Uterus (tissue), 4 donors: ENCODE measurements at places on chromosomes 1 and 21. TPM values are rescaled to one million over a fixed set of nuclear protein-coding genes. Genes with fewer than 3 reads are reported as not detected.

GRCh38 chr1:231508941-231509340 lies 19.5 kb upstream of the TSNAX start:
- DNase-seq, result no peak

GRCh38 chr1:76951153-76951552 lies 83.9 kb downstream of the ST6GALNAC5 start:
- no peak for DNase-seq

- DNase-seq, result no peak
Observed at GRCh38 chr1:37540036-37540785, 13.9 kb downstream of the SNIP1 start.

- no peak for DNase-seq
Observed at GRCh38 chr1:43962324-43962723, 7.5 kb upstream of the DPH2 start.

DNA sequence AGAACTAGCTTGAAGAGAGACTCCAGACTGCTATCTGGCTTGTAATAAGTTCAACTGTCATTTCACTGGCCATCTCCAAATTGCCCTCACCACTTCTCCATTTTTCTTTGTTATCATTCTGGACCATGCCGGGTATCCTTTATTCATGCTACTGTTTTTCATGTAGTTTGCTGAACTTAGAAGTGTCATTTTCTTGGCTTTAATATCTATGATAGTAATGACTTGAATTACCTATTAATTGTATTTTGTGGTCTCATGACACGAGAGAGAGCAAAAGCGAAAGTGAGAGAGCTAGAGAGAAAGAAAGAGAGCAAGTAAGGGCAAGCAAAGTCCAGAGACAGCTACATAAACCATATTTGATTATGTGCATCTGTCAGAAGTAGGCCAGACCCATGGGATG lies 184.9 kb upstream of the ATP1B1 start:
- no peak for DNase-seq

DNA sequence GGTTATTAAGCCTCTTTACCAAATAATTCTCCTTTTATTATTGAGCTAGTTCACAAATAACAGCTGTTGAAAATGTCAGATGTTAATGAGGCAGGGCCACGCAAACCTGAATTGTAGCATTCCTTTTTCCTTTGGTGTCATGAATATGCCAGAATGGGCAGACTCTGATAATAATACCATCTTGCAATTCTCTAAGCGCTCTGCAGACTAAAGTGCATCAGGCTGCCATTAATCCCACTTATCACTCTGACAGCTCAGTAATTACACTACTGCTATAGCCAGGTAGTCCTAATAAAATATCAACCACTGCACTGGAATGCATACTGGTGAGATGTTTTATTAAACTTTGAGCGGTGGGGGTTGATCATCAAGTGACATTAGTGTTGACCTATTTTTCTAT lies 177.7 kb downstream of the DPYD start:
- no peak for DNase-seq

GRCh38 chr21:17782051-17782450 lies 37.1 kb downstream of the C21orf91 start:
- DNase-seq, result no peak

- DNase-seq, result no peak
Observed at GRCh38 chr1:198444792-198445191, 95.7 kb downstream of the ATP6V1G3 start.

GRCh38 chr21:39738566-39738965 lies 6.4 kb upstream of the IGSF5 start:
- no peak for DNase-seq

GRCh38 chr1:119133987-119134386 lies 6.5 kb downstream of the WARS2 start:
- no peak for DNase-seq

GRCh38 chr1:109255097-109255651 lies 5.8 kb downstream of the CELSR2 start:
- DNase-seq, result no peak

Gene HES3
- total RNA-seq, result not detected

GRCh38 chr1:173789841-173790240 lies 34.6 kb upstream of the DARS2 start:
- DNase-seq, result no peak

DNA sequence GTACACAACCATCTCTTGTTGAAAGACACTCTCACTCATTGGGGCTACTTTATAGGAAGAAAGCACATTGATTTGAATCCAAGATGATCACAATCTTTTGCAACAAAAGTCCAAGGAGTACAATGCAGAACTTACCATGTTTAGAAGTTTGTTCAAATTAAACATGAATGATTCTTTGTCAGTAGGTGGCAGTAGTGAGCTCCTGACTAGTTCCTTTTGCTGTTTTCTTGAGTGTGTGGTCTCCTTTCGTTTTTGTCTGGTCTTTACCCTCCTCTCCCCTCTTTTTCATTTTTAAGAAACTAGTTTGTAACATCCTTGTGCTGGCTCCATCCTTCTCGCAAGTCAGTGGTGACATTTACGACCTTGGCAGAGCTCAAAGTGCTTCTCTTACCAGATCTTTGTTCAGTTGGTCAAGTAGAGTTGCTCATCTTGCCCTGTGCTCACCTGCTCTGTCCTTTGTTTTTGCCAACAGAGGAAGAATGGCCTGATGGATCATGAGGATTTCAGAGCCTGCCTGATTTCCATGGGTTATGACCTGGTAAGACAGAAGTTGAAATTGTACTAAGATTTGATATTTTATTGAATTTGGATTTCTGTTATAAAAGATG lies 35.7 kb upstream of the MTR start:
- no peak for DNase-seq

- DNase-seq, result no peak
Observed at GRCh38 chr1:93784538-93784937, 94.5 kb downstream of the DNTTIP2 start.

- DNase-seq, result no peak
Observed at GRCh38 chr1:208433086-208433485, 188.9 kb upstream of the PLXNA2 start.

GRCh38 chr1:106960412-106960811 lies 96.1 kb upstream of the PRMT6 start:
- no peak for DNase-seq

DNA sequence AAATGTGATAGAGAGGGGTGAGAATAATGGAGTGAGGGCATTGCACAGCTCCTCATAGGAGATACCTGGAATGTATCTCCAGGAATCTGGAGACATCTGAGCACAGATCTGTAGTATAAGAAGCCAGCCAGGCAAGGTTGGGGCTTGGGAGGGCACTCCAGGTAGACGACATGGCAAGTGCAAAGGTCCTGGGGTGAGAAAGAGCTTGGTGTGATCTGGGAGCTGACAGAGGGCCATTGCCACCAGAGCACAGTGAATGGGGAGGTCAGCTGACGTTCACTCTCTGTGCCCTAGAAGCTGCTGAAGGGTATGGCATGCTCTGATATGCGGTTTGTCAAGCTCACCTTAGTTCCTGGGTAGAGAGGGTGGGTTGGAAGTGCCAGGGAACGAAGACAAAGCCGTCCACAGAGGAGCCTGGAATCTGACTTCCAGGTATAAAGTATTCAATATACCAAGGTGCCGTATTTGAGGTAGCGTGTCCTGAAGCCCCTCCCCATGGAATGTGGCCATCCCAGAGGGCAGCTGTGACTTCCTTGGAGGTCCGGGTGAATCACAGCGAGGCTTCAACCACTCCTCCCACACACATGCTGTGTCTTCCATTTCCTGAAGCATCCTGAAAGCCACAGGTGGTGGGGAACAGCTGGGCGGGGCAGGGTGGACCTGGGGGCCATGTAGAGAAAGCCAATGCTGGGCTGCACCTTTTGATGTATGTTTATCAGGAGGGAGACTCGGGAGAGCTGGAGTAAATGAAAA lies 182.7 kb upstream of the KLHDC7A start:
- DNase-seq, result no peak

Gene HP1BP3
- 108 TPM for total RNA-seq

DNA sequence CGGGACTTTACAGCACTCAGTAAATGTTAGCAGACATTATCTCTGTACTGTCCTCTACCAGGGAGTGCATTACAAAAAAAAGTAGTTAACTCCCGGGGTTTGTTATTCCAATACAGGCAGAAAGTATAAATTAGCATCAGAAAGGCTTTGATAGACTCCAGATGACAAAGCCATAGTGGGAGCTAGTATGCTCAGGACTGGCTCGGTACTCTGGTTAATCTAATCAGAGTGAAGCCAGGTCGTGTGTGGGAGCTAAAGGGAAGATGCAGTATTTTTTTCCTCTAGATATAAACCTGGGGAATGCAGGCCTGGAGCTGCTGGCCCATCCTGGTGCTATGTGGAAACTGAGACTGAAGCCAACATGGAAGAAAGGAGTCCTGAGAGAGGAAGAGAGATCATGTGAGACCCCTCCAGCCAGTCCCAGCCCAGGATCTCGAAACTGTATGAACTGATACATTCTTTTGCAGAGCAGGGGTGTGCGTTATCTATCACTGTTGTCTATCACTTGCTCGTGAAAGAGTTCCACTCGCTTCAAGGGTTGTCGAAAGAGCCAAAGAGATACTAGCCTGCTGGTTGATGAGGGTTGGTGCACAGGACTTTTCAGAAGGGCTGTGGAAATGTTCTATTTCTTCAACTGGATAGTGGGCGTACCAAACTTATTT lies 125.8 kb downstream of the PLPP3 start:
- peak; percentile 44 for DNase-seq

DNA sequence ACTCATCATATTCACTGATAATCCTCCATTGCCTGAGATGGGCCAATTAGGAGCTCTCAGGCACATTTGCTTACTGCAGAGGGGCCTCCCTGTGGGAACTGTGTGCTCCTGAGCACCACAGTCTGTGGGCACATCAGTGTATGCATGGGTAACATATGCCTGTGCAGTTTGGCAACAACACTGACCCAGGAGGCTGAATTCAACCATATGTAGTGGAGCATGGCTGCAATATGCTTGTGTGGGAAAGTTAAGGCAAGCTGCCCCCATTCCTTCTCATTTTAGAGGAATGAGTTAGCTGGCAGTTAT lies 11.8 kb upstream of the FMOD start:
- DNase-seq, result no peak

- DNase-seq, result no peak
Observed at GRCh38 chr1:104878203-104878909, 1128.7 kb downstream of the AMY1C start.

DNA sequence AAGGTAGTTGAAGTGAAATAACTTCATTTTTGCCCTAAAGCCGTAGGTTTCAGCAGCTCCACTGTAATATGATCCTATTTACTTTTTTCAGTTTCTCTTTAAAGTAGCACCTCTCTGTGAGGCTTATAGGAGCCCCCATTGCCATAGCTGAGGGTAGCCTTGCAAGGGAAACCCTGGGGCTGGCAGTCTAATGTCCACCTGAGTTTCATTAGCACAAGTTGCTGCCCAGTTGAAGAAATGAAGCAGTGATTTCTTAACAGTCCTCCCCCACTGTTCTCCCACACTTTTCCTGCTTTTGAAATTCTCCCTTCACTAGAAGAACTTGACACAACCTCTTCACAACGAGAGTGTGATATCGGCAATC lies 1.5 kb downstream of the HMCN1 start:
- DNase-seq, result no peak

DNA sequence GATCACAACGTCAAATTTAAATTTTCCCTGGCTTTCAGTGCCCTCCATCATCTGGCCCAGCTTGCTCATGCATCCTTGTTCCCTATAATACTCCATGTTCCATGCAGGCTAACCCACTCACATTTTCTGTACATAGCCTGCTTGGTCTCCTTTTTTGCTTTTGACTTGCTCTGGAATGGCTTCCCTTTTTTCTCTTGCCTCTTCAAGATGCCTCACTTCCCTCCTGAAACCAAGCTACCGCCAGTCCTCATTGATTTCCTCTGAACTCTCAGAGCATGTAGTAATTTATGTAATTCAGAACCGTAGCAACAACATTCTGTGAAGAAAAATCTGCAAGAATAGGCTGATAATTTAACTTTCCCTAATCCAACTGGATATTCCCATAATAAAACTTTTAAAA lies 10.3 kb downstream of the CAP1 start:
- DNase-seq, result no peak

Gene U2AF1
- total RNA-seq, result 40.7 TPM

DNA sequence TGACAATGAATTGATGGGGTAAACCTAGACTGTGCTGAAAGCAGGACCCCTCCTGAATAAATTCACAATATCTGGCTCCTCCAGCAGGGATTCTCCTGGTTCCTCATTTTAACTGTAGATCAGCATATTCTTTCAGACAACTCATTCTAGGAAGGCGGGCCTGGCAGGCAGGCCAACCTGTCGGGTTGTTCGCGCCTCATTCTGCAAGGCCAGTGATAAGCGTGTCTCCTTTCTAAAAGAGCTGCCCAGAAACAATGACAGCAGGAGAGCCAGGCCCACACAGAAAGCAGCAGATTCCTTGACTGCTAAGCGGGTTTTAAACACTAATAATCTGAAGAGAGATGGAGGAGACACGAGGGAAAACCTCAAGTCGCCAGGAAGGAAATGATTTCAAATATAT lies 70.0 kb downstream of the NTPCR start:
- DNase-seq, result no peak

DNA sequence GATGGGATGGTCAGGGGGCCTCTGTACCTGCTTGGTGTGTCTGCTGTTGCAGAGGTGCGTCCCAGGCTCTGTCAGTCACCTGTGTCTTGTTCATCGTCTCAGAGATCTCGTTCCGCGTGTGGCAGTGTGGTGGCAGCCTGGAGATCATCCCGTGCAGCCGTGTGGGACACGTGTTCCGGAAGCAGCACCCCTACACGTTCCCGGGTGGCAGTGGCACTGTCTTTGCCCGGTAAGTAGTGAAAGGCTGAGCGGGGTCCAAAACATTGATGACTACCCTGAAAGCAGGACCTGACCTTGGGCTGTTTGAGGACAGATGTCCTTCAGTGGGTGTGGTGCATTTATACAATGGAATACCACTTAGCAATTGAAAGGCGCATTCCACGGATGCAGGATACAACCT lies 171.0 kb downstream of the PGBD5 start:
- no peak for DNase-seq

DNA sequence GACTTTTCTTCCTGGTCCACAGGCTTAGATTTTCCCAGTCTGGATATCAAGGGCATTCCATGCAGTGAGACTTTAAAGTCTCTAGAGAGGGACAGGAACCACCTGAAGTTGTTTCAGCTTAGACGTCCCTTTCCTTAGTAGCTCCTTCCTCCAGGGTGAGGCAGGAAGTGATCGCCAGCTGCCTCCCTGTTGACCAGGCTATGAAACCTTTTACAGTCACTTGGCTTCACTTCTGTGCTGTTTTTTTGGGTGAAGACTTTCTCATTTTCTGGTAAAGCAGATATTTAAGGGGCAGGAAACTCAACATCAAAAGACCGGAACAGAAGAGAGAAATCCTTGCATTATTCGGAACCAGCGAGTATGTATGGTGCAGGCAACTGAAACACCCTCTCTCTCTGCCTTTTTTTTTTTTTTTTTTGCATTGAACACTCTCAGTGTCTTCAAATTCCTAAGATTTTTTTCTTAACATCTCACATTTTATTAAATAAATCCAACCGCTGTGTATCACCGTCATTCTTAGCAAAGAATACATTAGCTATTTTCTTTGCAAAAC lies 234.6 kb upstream of the IRF2BP2 start:
- no peak for DNase-seq
